Brain microvascular endothelial cell (primary cell): ENCODE measurements at places on chromosomes 5 and 9.

DNA sequence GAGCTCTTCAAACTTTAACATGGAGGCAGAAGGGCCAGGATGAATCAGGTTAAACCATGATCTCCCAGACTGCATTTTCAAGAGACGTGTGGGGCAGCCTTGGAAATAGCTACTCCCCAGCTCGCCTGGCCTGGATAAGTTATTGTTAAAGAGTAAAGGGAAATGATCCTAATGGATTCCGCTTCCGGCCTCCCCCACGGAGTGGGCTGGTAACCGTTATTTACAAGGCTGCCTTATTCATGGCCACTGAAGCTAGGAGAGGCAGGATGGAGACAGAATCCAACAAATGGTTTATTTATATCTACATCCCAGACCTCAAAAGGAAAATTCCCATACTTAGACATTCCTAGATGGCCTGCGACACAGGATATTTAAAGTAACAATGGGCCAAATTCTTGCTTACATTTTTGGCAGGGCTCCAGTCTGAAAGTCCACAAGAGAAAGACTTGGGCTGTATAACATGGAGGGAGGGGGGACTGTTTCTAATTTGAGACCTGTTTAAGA, 27.9 kb downstream of the SPRY4 start:
- DNase-seq = peak; percentile 71

DNA sequence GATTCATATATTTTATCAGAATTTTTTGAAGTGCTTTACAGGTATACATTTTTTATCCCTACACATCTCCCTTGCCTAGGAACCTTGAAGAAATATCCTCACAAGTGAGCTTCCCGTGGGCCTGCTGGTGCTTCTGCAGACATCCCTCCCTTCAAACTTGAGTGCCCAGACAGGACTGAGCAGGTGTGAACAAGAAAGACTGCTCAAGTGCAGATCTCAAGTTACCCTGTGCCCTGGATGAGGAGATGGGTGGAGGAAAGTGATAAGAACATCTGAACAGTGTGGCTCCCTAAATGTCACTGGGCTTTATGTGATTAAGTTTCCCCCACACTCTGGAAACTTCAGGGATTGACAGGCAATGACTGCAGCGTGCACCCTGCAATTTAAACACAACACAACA, 209.8 kb downstream of the TLE1 start:
- no peak for DNase-seq

DNA sequence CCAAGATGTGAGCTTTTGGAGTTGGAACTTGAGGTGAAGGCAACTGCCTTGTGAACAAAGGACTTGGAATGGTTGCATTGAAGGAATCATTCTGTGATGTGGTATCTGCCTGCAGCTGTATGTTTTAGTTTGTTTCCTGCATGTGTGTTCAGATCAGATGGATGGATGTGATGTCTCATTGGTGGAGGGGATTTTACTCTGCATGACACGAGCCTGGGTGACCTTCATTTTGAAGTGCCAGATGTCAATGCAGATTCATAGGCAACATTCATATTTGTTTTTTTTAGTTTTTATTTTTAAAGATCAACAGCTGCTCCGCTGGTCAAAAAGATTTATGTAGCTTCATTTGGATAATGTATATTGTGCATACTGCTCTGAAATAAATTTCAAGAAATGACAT, 13.5 kb downstream of the FBXL7 start:
- no peak for DNase-seq

DNA sequence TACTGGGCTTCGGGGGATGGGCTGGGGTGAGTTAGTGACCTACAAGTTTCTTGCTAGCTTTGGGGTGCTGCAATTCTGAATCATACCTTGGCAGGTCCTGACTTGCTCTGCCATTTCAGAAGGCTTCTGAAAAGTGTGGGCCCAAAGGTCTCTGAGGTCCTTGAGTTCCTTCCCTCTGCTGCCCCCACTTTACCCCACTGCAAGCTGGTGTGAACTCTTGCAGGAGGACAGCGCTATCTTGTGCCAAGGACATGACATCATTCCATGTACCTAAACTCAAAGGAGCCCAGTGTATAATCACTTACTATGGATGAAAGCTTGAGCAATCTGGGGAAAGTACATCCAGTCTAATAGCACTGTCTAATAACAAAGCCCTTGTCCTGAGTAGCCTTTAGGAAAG, 157.4 kb downstream of the RMI1 start:
- no peak for DNase-seq

- no peak for DNase-seq
Observed at GRCh38 chr5:952597-953271, 55.9 kb upstream of the NKD2 start.

GRCh38 chr5:169357291-169357690, 56.4 kb upstream of the SLIT3 start:
- no peak for DNase-seq

DNA sequence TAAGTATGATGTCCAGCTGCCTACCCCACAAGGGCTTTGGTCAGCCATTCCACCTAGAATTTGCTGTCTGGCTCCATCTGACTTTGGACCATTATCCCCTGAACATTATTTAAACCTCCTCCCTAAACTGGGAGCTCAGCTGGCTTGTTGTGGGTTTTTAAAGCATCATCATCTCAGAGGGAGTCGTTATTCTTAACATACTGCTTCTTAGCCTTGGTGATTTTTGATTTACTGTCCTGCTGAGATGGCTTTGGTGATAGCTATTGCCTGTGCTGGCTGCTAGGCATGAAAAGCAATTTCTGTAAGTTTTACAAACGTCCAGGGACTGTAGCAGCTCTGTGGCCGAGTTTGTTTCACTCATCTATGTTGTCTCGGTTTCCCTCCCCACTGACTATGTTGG, 256.1 kb downstream of the NR3C1 start:
- DNase-seq = no peak

GRCh38 chr9:7520396-7520795, 279.2 kb downstream of the DMAC1 start:
- no peak for DNase-seq

- DNase-seq = no peak
Observed at GRCh38 chr5:89028595-89029285, 145.8 kb upstream of the MEF2C start.

DNA sequence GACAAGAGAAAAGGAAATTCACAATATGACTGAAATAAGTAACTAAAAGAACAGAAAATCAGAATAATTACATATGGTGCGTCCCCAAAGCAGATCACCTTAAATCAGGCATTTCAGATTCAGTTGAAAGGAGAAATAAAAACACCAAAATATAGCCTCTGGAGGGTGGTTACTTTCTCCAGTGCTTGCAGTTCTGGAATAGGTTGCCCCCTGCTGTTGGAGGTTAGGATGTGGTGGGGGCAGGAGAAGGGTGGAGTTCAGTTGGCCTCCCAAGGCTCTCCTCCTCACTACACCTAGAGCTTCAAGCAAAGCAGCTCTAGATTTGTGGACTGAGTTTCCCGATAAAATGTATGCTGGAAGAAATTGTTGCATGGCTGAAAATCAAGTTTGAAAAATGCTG, 338.2 kb upstream of the TLE4 start:
- DNase-seq = peak; percentile 22

GRCh38 chr5:37900692-37901091, 60.9 kb upstream of the GDNF start:
- peak; percentile 6 for DNase-seq

- no peak for DNase-seq
Observed at GRCh38 chr5:157494178-157494832, 34.3 kb downstream of the NIPAL4 start.

DNA sequence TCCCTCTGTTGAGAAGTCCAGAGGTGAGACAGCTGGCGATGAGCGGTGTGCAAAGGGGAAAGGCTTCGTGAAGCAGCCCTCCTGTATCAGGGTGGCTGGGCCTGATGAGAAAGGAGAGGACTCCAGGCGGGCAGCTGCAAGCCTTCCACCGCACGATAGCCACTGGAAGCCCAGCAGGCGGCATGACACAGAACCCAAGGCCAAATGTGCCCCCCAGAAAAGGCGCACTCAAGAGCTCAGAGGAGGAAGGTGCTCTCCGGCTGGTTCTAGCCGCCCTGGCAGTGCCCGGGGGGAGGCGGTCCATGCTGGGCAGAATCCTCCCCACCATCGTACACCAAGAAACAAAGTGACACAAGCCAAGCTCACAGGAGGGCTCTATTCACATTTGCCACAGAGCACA, 60.3 kb downstream of the TEX10 start:
- no peak for DNase-seq

- no peak for DNase-seq
Observed at GRCh38 chr9:72650206-72650605, 128.8 kb downstream of the TMC1 start.

GRCh38 chr5:74408150-74409043, 232.1 kb downstream of the ENC1 start:
- DNase-seq = no peak

- no peak for DNase-seq
Observed at GRCh38 chr5:142008813-142009212, 4.0 kb downstream of the GNPDA1 start.

DNA sequence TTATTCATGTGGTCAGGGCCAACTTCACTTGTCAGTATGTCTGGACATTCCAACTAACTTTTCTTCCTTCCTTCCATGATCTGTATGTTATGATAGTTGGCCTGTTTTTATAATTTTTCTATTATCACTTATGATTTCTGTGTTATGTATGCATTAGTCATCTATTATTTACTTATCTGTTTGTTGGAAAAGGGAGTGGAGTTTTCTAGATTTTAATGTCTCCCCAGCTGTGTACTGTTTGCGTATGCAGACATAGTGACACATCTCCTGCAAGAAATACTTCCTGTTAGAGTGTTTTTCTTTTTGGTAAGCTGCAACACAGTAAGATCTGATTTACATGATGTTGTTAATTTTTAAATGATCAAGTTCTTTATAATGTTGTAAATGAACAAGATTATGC, 8.7 kb upstream of the INSYN2B start:
- DNase-seq = peak; percentile 41

DNA sequence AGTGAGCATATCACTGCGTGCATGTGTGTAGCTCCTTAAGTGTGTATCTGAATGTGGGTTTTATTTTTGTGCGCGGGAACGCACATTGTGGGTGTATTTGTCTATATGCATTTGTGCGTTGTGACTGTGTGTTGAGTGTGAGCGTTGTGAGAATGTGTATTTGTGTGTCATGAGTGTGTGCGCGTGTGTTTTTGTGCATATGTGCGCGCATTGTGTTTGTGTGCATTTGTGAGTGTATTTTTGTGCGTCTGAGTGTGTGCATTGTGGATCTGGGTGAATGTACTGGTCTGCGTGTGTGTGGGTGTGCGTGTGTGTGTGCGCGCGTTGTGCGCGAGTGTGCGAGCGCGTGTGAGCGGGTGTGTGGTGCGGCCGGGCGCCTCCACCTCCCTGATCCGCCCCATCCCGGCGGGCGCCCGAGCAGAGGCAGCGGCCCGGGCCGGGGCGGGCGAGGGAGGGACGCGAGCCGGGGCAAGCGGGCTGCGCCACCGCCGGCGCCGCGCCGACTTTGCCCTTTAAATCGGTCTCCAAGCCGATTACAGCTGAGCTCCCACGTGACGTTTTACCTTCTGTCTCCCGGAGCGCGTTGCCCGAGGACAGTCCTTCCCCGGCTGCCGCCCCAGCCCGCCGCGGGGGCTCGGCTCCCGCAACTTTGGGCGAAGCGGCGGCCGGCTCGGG, at the start of gene RASGRF2:
TSS of gene RASGRF2 (plus strand) at position 596 of the 675 bp plus-strand sequence. CDS start 376 bp downstream, outside the sequence.
- DNase-seq = no peak

DNA sequence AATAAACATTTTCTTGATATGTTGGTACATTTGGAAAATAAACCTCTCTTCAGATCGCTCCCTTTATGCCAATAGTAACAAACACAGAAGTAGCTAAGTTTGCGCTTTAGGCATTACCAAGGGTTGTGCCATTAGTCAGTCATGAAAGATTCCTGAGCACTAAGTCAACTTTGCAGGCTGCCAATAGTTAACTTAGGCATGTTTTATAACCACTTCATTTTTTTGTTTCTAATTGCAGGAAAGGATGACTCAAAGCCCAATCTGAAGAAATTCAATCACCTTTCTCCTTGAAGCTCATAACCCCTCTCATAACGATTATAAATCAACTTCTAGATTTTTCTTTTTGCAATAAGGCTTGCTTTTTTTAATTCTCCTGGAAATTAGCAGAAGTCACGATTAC, 517.0 kb downstream of the AGTPBP1 start:
- DNase-seq = peak; percentile 52

- DNase-seq = no peak
Observed at GRCh38 chr9:110579862-110580219, 300 bp upstream of the SVEP1 start.

- no peak for DNase-seq
Observed at GRCh38 chr5:116814626-116815385, 240.2 kb upstream of the SEMA6A start.

DNA sequence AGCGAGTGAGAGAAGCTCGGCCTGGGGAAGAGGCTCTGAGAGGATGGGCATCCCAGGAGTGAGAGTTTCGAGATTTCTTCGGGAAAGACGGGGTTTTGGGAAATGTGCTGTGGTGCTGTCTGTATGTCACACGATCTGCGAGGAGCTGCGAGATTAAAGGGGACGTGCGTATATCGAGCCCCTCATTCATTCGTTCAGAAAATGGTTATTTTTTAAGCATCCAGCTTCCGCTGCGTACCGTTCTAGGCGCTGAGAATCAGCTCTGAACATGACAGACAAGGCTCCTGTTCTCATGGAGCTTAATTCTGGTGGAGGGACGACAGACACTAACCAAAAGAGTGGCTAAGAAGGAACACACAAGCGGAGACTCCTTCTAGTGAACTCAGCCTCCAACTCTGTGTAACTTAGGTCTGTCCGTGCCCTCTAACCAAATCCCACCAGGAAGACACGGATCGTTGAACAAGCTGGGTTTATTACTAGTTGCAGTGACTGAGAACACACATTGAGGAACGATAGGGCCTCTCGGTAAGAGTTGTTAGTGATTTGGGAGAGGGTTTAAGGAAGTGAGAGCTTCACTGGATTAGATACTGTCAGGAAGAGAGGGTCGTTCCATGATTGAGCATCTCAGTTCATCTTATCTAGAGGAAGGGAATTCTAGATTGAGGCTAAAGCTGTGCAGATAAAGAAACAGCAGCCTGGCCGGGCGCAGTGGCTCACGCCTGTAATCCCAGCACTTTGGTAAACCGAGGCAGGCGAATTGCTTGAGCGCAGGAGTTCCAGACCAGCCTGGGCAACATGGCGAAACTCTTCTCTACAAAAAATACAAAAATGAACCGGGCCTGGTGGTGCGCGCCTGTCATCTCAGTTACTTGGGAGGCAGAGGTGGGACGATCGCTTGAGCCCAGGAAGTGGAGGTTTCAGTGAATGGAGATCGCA, 1.0 kb upstream of the FBXW11 start:
- peak; percentile 11 for DNase-seq

DNA sequence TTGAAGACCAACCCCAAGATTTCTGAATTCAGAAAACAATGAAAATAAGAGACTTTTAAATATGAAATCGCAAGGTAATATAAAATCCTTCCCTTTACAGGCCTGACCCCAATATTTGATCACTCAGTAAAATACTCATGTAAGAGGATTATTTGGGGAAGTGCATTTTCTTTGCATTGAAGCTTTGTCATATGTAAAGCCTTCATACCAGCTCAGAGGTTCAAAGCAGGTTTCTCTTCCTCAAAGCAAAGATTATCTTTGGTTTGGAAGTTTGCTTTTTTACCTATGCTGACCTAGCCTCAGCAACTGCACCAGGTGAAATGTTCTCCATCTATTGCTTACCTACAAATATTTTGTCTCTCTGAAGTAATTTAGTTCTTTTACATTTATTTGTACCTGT, 106.5 kb upstream of the PARP8 start:
- DNase-seq = no peak

GRCh38 chr5:180113660-180114303, 42.2 kb upstream of the RNF130 start:
- DNase-seq = no peak
